ENCODE measurements at places on chromosomes 5 and 9.
A peak's percentile ranks its signal among the peaks of the same experiment; 100 is the strongest.

DNA sequence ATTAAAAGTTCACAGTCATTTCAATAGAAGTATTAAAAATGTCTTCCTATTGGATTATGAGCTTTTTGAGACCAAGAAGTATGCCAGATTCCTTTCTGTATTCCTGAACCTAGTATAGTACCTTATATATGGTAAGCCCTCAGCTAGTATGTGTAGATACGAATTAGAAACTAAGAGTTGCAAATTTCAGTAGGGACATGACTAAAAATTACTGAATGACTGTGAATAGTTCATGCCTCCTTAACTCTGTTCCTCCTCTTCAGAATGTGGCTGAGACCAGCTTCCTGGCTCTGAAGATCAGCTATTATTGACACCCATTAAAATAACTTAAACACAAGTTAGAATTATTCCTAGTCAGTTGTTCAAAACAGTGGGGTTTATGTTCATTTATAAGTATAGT is 19.7 kb downstream of the KDM3B start:
- no peak for DNase-seq

GRCh38 chr5:170143091-170143490 is 37.4 kb downstream of the FOXI1 start:
- DNase-seq = no peak

DNA sequence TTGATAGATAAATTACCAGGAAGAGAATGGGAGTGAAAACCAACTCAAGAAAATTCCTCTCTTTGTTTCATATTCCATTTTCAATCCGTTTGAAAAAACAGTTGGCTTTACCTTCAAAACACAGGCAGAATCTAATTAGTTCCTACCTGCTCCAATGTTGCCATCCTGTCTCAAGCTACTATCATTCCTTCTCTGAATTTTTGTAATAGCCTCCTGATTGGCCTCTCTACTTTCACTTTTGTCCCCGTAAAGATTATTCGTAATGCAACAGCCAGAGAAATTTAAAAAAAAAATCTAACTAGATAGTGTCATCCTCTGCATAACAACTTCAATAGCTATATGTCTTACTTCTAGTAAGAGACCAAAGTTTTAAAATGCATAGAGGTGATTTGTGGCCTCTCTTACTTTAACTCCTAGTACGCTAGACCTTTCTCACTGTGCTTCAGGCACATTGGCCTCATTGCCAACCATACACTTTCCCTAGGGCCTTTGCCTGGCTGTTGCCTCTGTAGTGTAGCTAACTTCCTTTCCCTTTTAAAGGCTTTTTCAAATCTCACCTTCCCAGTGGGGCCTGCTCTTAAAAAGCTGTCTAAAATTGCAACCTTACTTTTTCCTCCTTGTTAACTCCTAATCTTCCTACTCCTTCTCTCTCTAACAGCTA is 311.3 kb upstream of the GRIN3A start:
- DNase-seq = no peak

- no peak for DNase-seq
These were observed 189.5 kb downstream of the ERCC6L2 start for GRCh38 chr9:96064826-96065481.

GRCh38 chr9:98899408-98900056 is 44.2 kb upstream of the COL15A1 start:
- peak; percentile 65 for DNase-seq

GRCh38 chr5:2052687-2053086 is 170.0 kb upstream of the IRX4 start:
- no peak for DNase-seq

- peak; percentile 19 for DNase-seq
These were observed 200.9 kb upstream of the RIOK2 start for GRCh38 chr5:97383996-97384395.

- no peak for DNase-seq
These were observed 368.8 kb downstream of the GLIS3 start for GRCh38 chr9:3931058-3931457.

- no peak for DNase-seq
These were observed 8.6 kb downstream of the TRPM3 start for GRCh38 chr9:71112866-71113265.

GRCh38 chr9:84297162-84297821 is 43.3 kb downstream of the SLC28A3 start:
- peak; percentile 30 for DNase-seq

GRCh38 chr9:2765250-2765880 is 48.1 kb downstream of the KCNV2 start:
- no peak for DNase-seq

DNA sequence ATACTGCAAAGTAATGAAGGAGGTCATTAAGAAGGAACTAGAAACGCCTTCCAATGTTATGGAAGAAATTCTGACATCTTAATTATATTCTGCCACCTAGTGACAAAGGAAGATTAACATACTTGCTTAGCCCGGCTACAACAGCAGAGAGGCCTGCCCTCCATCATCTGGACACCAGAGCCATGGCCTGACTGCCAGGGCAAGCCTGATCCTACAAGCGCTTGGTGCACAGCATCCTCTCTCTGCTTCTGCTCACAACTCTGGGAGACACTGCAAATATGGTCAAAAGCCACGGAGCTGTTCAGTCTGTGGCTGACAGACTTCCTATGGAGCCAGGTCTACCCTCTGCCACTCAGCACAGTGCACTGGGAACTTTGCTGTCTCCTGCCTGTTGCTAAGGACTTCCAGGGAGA is 87.3 kb upstream of the SLC44A1 start:
- DNase-seq = peak; percentile 82

GRCh38 chr5:179269781-179270543 is 75.3 kb downstream of the ADAMTS2 start:
- DNase-seq = no peak

- no peak for DNase-seq
These were observed 144.6 kb upstream of the SGCD start for GRCh38 chr5:156182174-156182967.

DNA sequence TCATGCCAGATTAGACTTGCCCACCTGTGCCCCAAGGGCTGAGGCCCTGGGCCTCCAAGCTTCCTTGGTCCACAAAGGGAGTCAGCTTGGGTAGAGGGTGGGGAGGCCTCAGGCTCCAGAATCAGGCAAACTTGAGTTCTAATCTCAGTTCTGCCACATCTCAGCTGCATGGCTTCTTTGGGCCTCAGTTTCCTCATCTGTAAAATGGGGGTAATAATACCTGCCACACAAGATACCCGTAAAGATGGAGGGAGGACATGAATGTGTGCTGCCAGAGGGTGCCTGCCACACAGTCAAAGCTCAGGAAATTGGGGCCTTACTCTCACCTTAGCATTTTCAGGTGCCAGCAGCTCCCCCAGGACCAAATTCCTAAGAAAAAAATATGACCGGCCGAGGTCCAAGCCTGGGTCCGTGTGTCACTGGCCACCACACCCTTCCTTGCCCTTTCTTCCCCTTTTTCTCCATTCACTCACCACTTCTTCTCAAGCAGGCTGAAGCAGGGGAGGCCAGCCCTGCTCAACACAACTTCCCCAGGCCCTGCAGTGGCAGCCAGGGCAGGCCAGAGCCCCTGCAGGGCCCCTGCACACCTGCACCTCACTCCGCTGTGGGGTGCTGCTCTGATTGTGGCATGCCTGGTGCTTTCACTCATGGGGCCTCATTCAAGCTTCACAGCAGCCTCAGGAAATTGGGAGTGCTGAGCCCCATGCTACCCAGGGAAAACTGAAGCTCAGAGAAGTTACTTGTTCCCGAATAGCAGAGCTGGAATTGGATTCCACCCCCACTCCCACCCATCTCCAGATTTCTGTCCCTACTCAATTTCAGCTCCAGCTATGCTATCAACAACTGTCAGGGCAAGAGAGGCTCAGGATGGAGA is 3.9 kb downstream of the RGS14 start:
- no peak for DNase-seq

DNA sequence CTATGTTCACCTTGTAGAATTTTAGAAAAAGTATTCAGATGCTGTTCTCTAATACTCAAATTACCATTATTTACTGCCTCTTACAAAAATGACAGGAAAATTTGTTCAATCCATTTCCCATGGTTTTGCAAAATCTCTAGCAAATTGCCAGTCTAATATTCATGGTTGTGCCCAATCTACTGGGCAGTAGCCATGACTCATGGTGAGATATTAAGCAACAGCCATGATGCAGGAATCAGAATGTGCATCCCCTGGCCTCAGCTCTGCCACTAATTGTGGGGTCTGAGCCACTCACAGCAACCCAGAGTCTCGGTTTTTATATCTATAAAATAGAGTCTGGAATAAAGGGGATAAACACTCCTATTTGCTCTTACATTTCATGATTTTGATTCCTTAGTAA is 353.6 kb downstream of the DEPDC1B start:
- no peak for DNase-seq

GRCh38 chr5:140596321-140596741 is 31.7 kb downstream of the SLC35A4 start:
- DNase-seq = no peak

GRCh38 chr5:111667128-111667736 is 89.8 kb downstream of the NREP start:
- DNase-seq = no peak

DNA sequence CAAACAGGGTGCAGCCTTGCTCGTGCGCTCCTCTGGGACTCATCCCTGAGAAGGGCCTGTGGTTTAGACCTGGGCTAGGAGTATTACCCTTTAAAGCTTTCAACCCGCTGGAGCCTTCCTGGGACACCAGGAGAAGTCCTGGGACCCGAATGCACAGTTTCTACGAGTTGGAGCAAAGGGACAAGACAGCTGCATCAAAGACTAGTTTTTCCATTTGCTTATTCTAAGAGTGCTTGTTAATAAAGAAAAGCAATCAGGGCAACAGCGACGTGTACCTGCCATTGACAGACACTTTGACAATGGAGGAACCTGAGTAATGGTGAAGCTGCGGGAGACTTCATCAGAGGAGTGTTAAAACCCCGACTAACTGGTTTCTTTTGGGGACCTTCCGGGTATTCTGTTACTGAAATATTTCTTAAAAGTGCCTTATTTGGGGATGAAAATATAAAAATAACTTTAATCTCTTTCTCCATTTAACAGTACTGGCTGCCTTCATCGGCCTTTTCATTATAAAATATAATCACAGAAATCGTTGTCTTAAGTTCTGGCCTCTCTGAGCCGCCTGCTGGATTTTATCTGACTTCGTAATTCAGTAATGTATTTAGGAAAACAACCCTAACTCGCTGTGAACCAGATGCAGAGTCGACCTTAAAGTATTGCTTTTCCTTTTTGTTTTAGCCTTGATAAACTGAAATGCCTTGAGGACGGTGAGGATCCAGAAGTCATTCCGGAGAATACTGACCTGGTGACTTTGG is 732 bp downstream of the SNAPC3 start:
- peak; percentile 33 for DNase-seq

- no peak for DNase-seq
These were observed 30.9 kb downstream of the JAK2 start for GRCh38 chr9:5015934-5016333.

GRCh38 chr9:123541411-123541810 is 185.4 kb downstream of the CRB2 start:
- peak; percentile 51 for DNase-seq

DNA sequence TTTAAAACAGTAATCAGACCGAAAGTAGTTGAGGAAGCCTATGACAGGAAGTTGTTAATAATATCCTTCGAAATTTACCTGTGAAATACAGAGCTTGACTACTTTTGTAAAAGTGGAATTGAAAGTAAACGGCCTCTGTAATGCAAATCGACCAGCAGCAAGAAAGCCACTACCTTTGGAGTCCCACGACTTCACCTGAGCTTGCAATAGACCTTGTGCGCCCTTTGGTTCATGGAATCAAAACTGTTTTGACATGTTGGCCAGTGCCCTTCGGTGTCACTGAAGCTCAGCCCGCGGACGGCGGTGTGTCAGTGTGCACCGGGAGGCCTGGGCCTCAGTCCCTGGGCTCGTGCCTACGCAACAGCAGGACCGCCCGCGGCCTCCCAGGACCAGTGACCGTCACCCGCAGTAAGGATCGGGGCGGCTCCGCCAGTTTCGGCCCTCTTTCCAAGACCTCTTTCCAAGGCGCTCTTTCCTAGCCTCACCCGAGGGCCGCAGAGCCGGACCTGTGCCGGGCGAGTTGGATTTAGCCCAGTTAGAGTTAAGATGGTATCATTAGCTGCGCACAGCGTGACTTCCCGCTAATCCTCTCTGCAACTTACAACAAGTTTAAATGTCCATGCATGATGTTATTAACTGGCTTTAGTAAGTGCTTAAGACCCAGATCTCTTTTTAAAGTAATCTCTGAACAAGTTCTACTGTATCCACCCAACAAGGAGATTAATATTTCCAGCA is 223.3 kb downstream of the MEF2C start:
- DNase-seq = no peak

DNA sequence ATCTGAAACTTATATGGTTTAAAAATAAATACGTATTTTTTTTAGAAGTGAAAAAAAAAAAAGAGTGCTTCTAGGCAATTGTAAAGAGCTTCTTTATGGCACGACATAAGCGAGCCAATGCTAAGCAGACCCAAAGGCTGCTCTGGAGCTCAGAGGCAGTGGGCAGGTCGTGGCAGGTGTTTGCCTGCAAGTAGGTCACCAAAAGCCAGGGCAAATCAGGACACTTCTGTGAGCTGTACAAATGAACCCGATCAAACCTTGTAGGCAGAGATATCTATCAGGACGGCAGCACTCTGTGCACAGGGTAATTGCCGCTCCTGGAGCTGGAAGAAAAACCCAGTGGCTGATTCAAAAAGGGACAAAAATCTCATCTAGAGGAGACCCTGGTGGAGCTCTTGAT is 75.9 kb downstream of the IRX2 start:
- DNase-seq = no peak

GRCh38 chr9:119095072-119095471 is 274.2 kb downstream of the BRINP1 start:
- DNase-seq = no peak

DNA sequence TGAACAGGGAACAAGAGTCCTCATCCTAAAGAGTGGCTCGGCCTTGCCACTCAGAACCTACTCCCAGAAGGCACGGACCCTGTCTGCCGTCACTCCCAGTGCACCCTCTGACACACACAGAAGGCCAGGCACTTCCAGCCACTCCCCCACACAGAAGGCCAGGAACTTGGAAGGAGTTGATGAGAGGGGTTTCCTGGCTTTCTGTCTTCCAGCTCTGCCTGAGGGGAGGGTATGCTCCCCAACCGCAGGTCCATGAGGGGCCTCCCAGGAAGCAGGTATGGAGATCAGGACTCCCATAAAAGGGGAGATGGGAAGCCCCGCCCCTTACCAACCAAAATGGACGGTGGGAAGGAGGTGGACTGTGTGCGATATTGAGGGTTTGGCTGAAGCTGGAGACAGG is 247.6 kb upstream of the IRX4 start:
- no peak for DNase-seq

DNA sequence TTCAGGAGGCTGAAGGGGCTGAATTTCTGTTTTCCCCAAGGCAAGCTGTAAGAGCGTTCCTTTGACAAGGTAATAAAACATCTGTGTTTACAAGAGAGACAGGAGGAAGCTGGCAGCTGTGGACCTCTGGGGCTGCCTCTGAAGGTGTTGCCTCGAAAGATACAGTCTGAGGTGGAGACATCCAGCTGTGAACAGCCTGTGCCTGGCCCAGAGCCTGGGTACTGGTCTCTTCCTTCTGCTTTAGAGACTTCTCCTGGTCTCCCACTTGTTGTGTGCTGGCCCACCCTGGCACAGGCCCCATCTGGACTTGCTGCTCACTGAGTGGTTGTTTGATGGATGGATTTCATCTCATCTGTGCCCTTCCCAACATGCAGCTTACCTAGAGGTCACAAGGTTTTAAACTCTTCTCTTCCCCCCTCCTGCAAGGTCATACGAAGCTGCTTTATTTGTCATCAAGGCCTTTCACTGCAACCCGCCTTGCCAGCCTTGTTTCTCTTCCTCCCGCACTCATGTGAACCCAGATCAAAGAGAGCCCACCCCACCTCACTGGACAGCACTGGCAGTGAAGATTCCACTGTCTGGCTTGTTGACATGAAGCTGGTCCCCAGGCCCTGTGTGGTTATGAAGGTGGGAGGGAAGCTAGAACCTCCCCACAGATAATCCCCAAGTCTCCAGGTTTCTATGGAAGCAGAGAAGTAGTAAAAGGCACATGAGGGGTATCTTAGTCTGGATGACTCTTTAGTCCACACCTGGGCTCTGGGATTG is 35.0 kb upstream of the ALDH1B1 start:
- no peak for DNase-seq

Data from myocyte (in vitro differentiated cells).